Ovary (tissue), 10 donors: ENCODE measurements at places on chromosomes 3 and 15.

DNA sequence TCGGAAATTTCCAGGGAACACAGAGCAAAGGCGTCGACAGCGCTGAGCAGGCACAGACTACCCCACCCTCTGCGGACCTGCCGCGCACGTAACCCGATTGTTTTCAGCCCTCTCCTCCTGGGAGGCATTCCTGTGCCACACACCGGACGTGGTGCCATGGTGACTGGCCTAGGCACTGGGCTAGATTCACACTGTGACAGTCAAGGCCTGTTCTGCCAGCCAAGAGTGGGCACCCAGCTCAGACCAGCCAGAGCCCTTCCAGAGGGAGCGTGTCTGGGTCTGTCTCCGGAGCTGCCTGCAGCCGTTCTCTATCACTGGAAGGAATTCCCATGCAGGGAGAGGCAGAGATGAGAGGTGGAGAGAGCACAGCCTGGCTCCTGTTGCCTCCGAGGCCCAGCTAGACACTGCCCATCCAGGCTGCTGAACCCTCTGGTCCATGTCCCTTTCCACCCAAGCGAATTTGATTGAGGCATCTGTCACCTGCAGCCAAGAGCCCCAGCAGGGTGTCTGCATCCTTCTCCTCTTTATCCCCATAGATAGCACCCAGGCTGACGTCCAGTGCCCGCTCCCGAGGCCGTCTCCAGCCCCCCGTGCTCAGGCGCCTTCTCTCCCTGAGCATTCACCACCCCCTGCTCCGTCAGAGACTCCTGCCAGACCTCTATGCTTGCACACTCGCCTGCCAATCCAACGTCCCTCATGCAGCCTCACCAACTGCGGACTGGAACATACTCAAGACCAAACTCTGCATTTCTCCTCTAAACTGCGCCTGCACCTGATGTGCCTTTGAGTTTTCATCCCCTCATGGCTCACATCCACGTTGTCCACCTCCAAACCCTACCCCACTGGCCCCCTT, 267.5 kb downstream of the OCA2 start:
- no peak overlapping the region for H3K4me3 ChIP-seq
- no peak for DNase-seq
- no peaks in the 10 kb centered on the region for H3K4me1 ChIP-seq
- H3K36me3 ChIP-seq: no peaks in the 10 kb centered on the region
- H3K27ac ChIP-seq: no peak overlapping the region

- H3K27me3 ChIP-seq: no peaks in the 10 kb centered on the region
- H3K27ac ChIP-seq: no peak overlapping the region
- no peaks in the 10 kb centered on the region for H3K4me1 ChIP-seq
- DNase-seq: no peak
- H3K36me3 ChIP-seq: no peaks in the 10 kb centered on the region
Measured at GRCh38 chr3:13248640-13249039, 171.5 kb downstream of the NUP210 start.

DNA sequence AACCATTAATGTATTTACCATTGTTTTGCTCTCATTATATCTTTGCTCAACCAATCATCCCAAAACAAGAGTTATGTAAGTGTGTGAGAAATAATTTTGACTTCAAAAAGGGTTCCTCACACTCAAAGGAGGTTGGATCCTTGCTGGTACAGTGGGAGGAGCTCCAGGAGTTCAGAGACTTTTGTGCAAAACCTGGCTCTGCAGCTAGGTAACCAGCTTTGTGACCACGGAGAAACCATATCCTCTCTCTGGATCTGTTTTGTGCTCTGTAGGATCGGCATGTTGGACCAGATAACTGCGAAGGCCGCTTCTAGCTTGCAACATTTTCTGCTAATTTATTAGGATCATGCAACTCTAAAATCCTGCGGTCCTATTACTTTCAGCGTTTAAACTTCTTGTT, 128.6 kb upstream of the LIPC start:
- no peak for DNase-seq
- no peak overlapping the region for H3K4me3 ChIP-seq
- no peak overlapping the region for H3K27ac ChIP-seq
- no peaks in the 10 kb centered on the region for H3K27me3 ChIP-seq

DNA sequence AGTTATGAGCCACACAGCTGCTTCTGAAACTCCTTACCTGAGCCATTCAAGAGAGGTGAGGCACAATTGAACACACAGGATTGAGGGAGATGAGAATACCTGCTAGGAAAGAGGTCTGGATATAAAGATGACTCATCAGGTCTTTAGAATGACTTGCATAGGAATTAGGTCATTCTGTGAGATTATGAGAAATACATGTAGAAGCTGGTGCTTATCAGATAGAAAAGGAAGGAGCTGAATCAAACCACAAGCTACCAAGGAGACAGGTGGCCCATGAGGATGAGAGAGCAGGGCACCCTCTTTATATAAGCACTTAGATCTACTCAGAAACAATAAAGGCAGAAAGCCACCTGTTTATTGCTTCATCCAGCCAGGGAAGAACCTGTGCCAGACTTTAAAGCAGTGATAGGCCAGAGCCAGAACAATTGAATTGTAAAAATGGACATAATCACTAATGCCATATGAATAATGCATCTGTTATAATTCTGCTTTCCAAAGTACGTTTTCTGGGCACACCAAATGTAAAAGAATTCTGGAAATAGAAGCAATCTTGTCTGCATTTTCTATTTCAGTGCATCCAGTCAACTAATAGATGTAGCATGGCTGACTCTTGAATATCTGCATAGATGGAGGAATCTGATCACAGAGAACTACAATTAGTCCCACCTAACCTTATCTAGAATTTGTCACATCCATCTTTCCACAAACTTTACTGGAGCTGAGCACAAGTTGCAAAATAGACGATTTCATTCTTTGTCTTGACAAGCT, 74.9 kb downstream of the PIK3R4 start:
- DNase-seq: no peak
- H3K27ac ChIP-seq: no peak overlapping the region
- H3K27me3 ChIP-seq: no peaks in the 10 kb centered on the region
- H3K4me1 ChIP-seq: no peaks in the 10 kb centered on the region

DNA sequence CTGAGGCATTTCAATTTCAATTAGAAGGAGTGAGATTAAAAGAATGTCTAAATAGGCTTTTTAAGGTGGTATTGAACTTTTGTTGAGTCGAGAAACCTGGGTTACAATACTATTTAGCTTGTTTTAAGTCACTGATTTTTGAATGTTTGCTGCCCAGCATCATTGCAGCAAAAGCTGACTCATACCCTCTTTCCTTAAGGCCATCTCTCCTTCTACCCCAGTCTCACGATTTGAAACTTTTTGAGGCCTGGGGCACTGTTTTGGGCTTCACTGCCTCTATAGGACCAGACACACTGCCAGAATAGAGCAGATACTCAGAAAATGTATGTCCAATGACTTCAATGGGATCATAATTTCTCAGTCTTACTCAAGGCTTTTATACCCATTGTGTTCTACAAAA, 319.6 kb upstream of the TGFBR2 start:
- H3K4me1 ChIP-seq: peaks cover 5% of the 10 kb centered on the region
- H3K36me3 ChIP-seq: no peaks in the 10 kb centered on the region
- no peak for DNase-seq
- no peak overlapping the region for H3K4me3 ChIP-seq

- H3K4me3 ChIP-seq: peak overlapping the region; percentile 10
- no peaks in the 10 kb centered on the region for H3K27me3 ChIP-seq
- DNase-seq: no peak
- no peaks in the 10 kb centered on the region for H3K36me3 ChIP-seq
Measured at GRCh38 chr3:30611613-30612436, 5.4 kb downstream of the TGFBR2 start.

- H3K27ac ChIP-seq: no peak overlapping the region
- no peaks in the 10 kb centered on the region for H3K4me1 ChIP-seq
- H3K4me3 ChIP-seq: no peak overlapping the region
- no peaks in the 10 kb centered on the region for H3K27me3 ChIP-seq
- H3K36me3 ChIP-seq: no peaks in the 10 kb centered on the region
Measured at GRCh38 chr3:31948280-31948679, 32.8 kb downstream of the OSBPL10 start.

GRCh38 chr3:159634483-159634882, 354.2 kb upstream of the IL12A start:
- DNase-seq: no peak
- no peaks in the 10 kb centered on the region for H3K4me1 ChIP-seq
- H3K27me3 ChIP-seq: no peaks in the 10 kb centered on the region
- no peak overlapping the region for H3K27ac ChIP-seq
- H3K36me3 ChIP-seq: no peaks in the 10 kb centered on the region

DNA sequence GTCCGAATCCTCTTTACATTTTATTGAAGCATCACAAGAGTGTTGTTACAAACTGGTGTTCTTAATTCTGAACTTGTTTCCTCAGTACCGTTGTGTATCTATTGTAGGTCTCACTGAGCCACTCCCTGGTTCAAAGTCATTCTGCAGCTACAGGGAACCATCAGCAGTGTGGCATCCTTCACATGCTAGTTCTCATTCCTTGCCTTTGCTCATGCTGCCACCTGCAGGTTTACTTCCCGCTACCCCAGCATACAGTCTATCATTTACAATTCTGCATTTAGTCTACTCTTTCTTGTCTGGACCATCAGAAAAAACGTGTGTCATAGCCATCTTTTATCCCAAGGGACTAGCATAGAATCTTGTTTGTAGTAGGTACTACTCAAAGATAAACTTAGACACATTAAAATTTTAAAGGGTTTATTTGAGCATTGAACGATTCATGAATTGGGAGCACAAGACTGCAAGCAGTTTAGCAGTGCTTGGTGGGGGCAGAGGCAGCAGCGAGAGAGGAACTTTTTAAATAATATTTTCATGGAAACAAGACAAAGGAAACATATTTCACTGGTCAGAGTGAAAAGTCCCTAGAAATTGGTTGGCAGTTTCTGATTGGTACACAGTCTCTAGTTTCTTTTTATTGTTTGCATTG, 402.1 kb downstream of the CADM2 start:
- H3K36me3 ChIP-seq: no peaks in the 10 kb centered on the region
- no peak for DNase-seq
- no peak overlapping the region for H3K27ac ChIP-seq
- no peak overlapping the region for H3K4me3 ChIP-seq

DNA sequence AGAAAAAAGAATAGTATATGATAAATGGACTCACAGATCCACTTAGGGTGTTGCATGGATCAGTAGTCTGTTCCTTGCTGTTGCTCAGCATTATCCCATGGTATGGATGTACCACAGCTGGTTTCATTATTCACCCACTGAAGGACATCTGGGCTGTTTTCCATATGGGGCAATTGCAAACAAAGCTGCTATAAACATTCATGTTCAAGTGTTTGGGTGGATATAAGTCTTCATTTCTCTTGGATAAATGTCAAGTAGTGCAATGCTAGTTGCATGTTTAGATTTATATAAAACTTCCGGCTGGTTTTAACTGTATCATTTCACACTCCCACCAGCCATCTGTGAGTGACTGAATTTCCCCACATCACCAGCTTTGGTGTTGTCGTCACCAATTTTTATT, 137.7 kb downstream of the ASB7 start:
- H3K4me1 ChIP-seq: no peaks in the 10 kb centered on the region
- H3K27ac ChIP-seq: no peak overlapping the region
- no peak overlapping the region for H3K4me3 ChIP-seq
- H3K27me3 ChIP-seq: no peaks in the 10 kb centered on the region
- no peak for DNase-seq
